Stimulated activated CD4-positive, alpha-beta T cell treated with anti-CD3 and anti-CD28 coated beads, Interleukin-1b, Interleukin-23, amount 100 ng/mL, for 4 hours (primary cell): ENCODE measurements at places on chromosomes 16 and 17.
A peak's percentile ranks its signal among the peaks of the same experiment; 100 is the strongest.

GRCh38 chr17:73731733-73732132 is 87.5 kb upstream of the SDK2 start:
- DNase-seq, result no peak

- no peak for DNase-seq
Observed at GRCh38 chr17:55785181-55785580, 34.3 kb downstream of the PCTP start.

- DNase-seq, result no peak
Observed at GRCh38 chr17:13395346-13395745, 206.4 kb downstream of the HS3ST3A1 start.

GRCh38 chr17:77382966-77383612 is 242.3 kb downstream of the SEC14L1 start:
- DNase-seq, result no peak

- no peak for DNase-seq
Observed at GRCh38 chr17:61127960-61128359, 271.7 kb upstream of the TBX2 start.

DNA sequence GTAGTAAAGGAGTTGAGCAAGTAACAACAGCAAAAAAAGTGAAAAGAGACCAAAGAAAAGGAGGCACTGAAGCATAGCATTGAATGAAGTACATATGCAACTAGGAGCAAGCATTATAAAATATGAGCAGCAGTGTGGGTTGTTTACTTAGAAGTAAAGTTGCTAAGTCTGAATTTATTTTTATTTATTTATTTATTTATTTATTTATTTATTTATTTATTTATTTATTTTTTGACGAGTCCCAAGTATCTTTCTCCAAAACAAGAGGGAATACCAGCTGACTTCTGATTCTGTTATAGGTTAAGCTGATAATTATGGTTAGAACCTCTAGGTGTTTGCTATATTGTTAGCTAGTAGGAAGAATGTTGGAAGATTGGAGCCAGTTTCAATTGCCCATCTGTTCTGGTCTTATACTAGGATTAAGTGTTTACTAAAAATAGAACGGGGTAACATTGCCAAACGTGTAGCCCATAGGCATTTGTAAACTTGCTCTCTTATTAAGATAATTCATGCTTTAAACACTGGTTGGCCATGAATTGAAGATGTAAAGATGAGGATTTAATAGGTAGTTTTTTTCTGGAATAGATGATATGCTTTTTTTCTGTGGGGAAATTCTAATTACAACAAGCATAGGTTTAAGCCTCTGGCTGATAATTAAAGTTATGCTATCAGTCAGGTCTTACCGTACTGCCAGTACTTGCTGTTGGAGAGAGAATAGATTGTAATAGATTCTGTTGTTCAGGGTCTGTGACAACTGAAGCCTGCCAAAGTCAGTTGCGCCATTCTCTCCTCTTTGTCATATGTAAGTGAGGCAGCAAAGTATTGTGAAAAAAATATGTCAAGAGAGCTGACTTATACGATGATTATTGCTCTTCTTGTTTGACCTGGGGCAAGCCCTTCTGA is 66.7 kb downstream of the PPM1E start:
- DNase-seq, result no peak

GRCh38 chr16:5971106-5971505 is 873.5 kb upstream of the EEF2KMT start:
- DNase-seq, result no peak

DNA sequence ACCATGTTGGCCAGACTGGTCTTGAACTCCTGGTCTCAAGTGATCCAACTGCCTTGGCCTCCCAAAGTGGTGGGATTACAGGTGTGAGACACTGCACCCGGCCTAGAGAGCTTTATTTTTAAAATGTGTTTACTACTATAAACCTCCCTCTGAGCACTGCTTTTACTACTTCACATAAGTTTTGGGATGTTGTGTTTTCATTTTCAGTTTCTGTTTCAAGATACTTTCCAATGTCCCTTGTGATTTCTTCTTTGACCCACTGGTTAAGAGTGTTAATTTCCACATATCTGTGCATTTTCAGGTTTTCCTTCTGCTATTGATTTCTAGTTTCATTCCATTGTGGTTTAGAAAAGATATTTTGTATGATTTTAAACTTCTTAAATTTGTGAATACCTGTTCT is 74.4 kb downstream of the NETO2 start:
- DNase-seq, result no peak

GRCh38 chr16:1379304-1380076 is 27.8 kb downstream of the GNPTG start:
- peak; percentile 61 for DNase-seq

DNA sequence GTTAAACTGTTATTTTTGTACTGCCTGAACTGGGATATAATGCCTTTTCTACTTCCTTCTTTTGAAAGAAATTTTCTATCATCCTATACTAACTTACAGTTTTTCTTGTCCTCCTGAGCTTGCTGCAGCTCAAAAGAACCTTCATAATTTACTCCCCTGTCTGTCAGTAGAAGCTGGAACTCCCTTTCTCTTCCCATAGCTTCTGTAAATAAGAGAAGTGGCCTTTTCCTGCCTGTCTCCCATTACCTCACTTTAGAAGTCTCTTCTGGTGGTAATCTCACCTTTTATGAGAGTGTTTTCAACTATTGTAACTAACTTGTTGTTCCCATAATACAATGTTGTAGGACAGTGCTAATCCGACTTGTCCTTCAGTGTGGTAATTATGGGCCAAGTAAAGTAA is 246.7 kb upstream of the TBX2 start:
- DNase-seq, result no peak

GRCh38 chr16:3706253-3707012 is 10.9 kb downstream of the TRAP1 start:
- DNase-seq, result no peak

DNA sequence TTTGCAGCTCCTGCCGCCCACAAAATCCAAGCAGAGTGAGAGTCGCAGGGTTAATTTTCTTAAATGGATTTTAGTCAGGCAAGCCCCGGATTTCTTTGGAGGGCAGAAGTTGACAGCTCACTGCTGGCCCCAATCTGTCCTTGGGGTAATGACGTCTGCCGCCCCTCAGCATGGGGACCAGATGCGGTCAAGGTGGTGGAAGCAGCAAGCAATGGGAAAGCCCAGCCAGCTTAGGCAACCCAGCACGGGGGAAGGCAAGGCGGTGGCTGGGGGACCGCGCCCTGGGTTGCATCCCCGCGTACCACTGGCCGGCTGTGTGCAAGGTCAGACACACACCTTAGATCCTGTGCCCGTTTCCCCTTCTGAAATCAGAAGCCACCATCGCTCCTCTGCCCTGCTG is 321.7 kb downstream of the C16orf95 start:
- no peak for DNase-seq

GRCh38 chr16:22847100-22847499 is 33.1 kb downstream of the HS3ST2 start:
- DNase-seq, result no peak

DNA sequence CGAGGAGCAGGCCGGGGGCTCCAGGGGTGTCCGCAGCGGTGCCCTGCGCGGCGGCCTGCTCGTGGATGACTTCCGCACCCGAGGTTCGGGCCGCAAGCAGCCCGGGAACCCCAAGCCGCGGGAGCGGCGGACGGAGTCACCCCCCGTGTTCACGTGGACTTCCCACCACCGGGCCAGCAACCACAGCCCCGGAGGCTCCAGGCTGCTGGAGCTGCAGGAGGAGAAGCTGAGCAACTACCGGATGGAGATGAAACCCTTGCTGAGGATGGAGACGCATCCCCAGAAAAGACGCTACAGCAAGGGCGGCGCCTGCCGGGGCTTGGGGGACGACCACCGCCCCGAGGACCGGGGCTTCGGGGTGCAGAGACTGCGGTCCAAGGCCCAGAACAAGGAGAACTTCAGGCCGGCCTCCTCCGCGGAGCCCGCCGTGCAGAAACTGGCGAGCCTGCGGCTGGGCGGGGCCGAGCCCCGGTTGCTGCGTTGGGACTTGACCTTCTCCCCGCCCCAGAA is 75.8 kb downstream of the KLHDC4 start:
- DNase-seq, result no peak

- no peak for DNase-seq
Observed at GRCh38 chr16:55655381-55655896, 349 bp upstream of the SLC6A2 start.
